ENCODE measurements at places on chromosomes 7 and 10.
A peak's percentile ranks its signal among the peaks of the same experiment; 100 is the strongest.

DNA sequence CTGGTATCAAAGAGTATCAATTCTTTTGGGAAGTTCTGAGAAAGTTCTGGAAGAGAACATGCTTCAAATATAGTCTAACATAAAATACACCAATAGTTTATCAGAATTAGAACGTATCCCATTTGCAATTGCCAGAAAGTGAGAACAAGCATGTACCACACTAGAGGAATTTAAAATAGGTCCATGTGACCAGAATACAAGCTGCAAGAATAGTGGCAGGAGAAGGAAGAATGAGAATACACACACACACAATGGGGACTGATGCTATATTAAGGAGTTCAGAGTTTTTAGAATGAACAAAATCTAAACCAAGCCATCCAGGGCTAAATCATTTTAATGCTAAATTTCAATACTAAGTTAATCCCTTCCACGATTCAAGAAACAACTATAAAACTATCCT lies 99.1 kb upstream of the TMEM168 start:
- no peak for DNase-seq

GRCh38 chr7:38757931-38758330 lies 126.8 kb upstream of the AMPH start:
- no peak for DNase-seq

GRCh38 chr7:100198266-100198665 lies 20.5 kb downstream of the STAG3 start:
- no peak for DNase-seq

DNA sequence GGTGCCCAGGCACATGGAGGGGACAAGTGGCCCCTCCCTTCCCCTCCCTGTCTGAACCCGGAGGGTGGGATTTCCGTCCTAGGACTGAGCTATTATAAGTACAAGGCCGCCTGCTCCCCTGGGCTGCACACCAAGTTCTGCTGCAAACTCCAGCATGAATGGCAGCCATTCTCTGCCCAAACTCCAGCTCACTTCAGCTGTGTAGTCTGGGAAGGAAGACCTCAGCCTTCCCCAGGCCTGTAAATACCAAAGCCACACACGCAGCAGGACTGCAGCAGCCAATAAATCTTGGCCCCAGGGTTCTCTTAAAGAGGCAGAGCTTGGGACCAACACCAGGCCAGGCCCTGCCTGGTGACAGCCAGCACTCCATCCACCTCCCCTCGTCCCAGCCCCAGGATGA lies 291.3 kb upstream of the ZMIZ1 start:
- no peak for DNase-seq

GRCh38 chr10:299512-299911 lies 164.3 kb downstream of the ZMYND11 start:
- no peak for DNase-seq

- DNase-seq: peak; percentile 23
Measured at GRCh38 chr10:113518816-113519591, 33.8 kb upstream of the HABP2 start.

DNA sequence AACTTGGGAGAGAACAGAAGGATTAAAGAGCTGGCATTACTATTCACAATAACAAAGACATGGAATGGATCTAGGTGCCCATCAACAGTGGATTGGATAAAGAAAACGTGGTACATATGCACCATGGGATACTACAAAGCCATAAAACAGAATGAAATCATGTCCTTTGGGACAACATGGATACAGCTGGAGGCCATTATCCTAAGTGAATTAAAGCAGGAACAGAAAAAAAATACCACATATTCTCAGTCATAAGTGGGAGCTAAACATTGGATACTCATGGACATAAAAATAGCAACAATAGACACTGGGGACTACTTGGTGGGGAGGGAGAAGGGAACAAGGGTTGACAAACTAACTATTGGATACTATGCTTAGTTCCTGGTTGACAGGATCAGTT lies 133.2 kb upstream of the ITGB1 start:
- DNase-seq: no peak

DNA sequence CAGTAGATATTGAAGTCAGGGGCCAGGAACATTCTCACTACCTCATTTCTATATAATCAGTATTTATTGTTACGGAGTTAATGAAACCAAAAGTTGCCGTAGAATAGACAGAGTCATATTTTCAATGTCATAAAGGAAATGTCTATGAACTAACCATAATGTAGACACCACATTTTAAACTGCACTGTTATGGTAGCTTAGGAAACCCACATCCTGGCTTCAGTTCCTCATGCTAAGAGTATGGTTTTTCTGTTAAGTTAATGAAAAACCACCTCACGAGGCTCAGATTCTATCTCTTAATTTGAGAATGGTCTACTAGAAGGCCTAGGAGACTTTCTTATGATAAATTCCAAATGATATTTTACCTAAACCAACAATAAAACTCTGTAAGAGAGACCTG lies 166.5 kb downstream of the TMEM26 start:
- DNase-seq: no peak

All from trophoblast cell (in vitro differentiated cells and primary cell).